Stimulated activated CD8-positive, alpha-beta memory T cell treated with anti-CD3 and anti-CD28 coated beads, Interleukin-2, amount 100 ng/mL, for 1 hour (primary cell): ENCODE measurements at places on chromosomes 7 and 10.
A peak's percentile ranks its signal among the peaks of the same experiment; 100 is the strongest.

DNA sequence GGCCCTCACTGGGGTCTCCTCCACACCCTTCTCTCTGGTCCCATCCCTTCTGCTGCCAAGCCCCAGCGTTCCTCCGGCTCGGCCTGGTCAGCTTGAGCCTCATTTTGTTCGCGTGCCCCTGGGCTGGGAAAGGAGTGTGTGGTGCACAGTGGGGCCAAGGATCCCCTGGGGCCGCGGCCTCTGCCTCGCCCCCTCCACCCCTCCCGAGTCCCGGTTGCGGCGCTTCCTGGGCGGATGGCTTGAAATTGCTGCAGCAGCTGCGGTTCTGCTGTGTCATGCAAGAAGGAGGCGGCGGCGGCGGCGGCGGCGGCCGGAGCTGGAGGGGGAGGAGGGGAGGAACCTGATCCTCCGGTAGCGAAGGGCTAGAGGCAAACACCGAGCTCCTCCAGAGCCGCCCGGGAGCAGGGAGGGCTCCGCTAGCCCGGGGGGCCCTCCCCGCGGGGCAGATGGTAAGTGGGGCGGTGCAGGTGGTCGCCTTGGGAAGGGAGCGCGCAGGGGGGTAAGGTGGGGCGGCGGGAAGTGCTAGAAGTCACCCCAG lies 217.8 kb upstream of the MKLN1 start:
- peak; percentile 48 for DNase-seq

DNA sequence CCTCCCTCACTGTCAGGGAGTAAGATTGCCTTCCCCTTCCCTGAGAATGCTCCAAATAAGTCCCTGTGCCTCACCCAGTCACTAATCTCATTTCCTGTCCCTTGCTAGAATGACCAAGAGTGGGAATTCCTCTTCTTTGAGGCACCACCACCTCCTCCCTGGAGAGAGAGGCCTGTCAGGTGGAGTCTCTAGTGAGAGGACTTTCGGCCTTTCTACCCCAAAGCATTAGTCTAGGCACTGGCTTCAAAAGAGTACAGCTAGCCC lies 145.0 kb downstream of the PTPN20 start:
- no peak for DNase-seq

GRCh38 chr10:42887734-42888503 lies 105.3 kb downstream of the BMS1 start:
- DNase-seq = no peak

DNA sequence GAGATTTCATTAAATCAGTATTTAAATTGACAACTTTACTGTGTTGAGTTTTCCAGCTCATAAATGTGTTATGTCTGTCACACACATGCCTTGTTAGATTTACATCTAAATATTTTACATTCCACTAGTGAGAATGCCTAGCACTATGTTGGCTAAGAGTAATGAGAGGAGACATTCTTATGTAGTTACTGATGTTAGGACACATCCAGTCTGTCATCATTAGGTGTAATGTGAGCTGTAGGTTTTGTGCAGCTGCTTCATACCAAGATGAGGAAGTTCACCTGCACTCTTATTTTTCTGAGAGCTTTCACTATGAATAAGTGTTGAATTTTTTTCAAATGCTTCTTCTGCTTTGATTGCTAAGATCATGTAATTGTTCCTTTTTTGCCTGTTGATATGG lies 218.0 kb upstream of the IGFBP3 start:
- DNase-seq = no peak

- no peak for DNase-seq
Measured at GRCh38 chr10:5573968-5574641, 49.3 kb downstream of the CALML3 start.

- no peak for DNase-seq
Measured at GRCh38 chr7:15504351-15504750, 57.5 kb downstream of the AGMO start.

- no peak for DNase-seq
Measured at GRCh38 chr10:86730227-86730626, 26.2 kb upstream of the BMPR1A start.

DNA sequence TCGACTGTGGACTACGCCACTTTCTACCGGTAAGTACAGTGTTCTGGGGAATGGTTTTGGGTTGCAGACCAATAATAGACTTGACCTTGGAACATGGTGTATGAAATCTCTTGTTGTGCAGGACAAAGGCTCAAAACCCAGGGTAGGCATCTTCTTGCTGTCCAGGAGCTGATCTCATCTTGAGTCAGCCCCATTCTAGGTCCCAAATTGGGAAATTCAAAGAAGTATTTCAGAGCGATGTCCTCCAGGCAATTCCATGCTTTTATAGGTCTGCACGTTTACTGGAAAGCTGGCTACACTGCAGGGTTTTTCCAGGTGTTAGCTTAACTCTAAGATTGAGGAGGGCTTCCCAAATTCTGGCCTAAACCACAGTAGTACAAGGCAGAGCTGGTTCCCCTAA lies 180.7 kb downstream of the BMPER start:
- no peak for DNase-seq

DNA sequence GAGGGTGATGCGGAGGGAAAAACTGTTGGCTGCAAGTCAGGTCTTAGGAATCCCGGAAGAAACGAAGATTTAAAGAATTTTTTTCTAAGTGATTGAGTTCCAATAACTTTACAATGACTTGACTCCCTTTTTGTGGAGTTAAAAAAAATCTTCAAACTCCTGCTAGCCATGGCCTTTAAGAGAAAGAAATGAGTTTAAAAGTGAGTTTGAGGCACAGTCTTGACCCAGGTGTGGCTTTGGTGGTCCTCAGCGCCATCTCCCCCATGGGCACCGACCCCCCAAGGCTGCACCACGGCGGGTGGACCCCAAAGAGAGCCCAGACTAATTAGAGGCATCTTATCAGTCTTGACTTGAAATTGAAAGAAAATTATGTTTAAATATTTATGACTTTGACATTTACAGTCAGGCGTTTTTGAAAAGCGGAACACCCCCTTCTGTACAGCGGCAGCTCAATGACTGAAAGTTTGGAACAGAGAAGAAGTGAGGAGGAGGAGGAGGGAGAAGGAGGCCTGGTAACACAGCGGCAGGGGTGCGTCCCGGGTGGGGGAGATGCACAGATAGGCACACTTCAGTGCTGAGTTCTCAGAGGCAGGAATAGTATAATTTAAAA lies 349.6 kb downstream of the DNAJB6 start:
- no peak for DNase-seq

- no peak for DNase-seq
Measured at GRCh38 chr7:139777133-139777891, 486 bp downstream of the HIPK2 start.

- no peak for DNase-seq
Measured at GRCh38 chr10:77513781-77514331, 123.8 kb downstream of the KCNMA1 start.

DNA sequence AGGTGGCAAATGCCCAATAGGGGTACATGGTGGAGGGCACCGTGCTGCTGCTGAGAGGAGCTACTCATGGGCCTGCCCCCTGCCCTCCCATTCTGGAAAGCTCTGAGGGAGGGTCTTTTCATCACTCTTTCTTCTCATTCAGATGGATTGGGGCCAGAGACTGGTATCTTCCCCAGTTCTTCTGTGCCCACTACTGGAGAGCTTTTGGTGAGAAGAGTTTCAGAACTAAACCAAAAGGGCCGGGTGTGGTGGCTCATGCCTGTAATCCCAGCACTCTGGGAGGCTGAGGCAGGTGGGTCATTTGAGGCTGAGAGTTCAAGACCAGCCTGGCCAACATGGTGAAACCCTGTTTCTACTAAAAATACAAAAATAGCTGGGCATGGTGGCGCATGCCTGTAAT lies 12.5 kb downstream of the ADRA2A start:
- no peak for DNase-seq

DNA sequence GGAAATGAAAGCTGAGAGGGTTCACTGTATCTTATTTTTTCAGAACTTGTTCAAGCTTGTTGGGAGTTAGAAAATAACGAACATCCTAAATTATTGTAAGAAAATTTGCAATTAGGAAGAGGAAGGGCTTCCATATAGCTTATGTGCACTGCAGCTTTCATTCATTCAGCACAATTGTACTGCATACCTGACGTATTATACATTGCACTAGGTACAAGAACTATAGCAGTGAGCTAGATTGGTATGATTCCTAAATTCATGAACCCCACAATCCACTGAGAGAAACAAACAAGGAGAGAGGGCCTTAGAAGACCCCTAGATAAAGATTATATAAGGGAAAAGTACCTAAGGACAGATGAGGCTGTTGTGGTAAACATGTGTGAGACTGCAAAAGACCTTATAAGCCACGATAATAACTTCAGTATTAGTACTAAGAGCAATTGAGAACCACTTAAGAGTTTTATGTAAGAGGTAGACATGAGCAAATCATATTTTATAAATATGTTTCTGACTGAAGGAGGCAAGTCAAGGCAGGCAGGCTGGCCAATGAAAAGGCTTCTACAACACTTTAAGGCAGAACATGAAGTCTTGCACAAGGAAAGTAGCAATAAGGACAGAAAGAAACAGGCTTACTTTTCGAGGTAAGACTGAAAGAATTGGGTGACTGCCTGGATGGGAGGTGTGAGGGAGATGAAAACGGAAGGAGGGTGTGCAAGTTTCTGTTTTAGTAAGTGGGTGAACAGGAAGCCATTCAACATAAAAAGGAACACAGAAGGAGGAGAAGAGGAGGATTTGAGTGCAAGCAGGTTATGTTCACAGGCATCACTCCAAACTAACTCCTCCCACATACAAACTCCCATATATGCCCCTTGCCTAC lies 77.9 kb upstream of the LRRN3 start:
- DNase-seq = no peak

DNA sequence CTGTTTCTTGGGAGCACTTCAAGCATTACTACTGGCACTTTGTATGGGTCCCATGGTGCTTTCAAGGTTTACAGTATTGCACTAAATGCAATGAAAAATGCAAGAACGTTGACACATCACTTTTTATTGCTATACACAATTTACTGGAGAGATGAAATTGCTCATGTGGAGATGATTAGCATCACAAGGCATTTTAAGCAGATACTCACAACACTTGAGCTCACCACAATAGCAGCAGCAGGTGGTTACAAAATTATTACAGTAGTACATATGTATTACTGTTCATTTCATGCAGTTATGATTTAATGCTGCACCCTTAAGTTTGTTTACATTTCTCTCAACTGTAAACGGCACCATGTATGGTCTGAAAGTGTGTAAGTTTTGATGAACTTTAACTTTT lies 537.7 kb downstream of the GRM8 start:
- no peak for DNase-seq

DNA sequence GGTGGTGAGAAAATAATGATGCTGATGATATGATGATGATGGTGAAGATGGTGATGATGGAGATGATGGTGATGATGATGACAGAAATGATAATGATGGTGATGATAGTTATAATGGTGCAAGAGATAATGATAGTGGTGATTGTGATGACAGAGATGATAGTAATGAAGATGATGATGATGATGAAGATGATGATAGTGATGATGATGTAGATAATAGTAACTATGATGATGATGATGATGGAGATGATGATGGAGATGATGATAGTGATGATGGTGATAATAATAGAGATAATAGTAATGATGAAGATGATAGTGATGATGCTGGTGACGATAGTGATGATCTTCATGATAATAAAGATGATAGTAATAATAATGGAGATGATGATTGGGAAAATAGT lies 22.2 kb downstream of the ABCA13 start:
- DNase-seq = no peak

- no peak for DNase-seq
Measured at GRCh38 chr10:56269181-56269580, 91.9 kb downstream of the ZWINT start.
